ENCODE measurements at places on chromosomes 3 and 15. TPM values are rescaled to one million over a fixed set of nuclear protein-coding genes. Genes with fewer than 3 reads are reported as not detected.

DNA sequence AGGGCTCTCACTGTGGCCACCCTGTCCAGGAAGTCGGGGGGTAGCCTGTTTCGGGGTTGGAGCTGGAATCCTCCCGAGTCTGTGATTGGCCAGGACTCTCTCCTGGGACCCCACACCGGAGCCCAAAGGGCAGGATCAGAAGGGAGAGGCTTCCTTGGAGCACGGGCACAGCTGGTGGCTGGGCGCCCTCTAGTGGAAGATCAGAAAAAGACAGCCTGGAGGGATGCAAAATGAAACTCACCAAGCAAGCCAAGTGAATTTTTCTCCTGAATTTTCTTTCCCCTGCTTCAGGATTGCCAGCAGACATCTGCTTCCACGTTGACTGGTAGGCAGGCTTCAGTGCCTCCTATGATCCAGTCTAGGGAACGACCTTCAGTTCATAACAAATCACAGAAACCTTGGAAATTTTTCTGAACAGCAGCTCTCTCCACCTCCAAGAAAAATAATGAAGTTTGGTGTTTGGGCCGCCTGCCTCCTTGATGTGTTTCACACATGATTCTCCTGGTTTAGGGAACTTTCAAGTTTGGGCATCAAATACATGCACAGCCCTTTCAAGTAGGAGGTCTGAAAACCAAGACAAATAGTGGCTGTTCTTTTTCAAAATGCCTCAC lies 224.6 kb downstream of the VPS13C start:
- DNase-seq = peak; percentile 74

DNA sequence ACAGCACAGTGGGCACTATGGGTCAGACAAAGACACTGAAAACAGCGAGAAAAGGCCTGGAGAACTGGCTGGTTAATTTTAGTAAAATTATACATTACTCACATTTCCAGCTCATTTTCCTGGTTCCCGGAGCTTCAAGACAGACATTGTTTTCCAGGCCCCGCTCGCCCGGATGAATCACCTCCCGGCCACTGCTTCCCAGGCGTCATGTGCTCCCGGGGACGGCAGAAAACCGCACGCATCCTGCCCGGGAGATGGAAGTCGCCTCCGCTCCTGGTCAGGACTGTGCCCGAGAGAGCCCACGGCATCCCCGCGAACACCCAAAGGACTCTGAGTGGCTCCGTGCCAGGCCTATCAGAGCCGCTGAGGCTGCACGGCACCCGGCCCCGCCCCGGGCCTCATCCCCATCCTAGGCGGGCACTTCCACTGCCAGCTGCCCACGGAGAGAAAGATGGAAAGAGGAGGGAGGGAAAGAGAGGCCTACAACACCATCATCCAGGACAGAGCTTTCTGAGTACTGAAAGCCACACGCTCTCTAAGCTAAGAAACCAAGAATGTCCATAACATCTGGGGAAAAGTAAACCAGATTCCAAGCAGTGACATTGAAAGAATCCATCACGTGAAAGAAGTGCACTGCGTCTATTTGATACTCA lies 75.1 kb downstream of the VGLL4 start:
- no peak for DNase-seq

DNA sequence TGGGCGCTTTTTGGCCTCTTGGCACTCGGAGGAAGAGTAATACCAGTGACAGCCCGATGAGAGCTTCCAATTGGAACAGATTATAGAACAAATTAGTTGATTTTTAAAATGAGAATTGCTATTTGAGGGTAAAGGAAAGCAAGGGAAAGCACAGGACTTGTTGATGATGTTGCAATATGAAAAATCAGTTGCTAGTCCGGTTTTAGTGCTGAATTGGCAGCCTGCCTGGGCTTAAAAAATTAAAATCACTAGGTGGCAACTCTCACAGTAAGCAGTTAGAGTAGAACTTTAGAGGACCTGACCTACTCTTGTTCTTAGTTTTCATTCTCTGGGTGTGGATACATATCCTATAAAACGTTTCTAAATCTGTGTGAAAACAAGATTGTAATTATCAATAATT lies 2.1 kb upstream of the SCAANT1 start:
- DNase-seq = no peak

GRCh38 chr3:117246771-117247555 lies 537.4 kb downstream of the TUSC7 start:
- no peak for DNase-seq

GRCh38 chr3:127410678-127411077 lies 122.8 kb upstream of the PRR20G start:
- DNase-seq = no peak

- no peak for DNase-seq
Observed at GRCh38 chr15:83714939-83715628, 61.2 kb downstream of the ADAMTSL3 start.

GRCh38 chr3:100089812-100090668 lies 24.3 kb downstream of the FILIP1L start:
- peak; percentile 8 for DNase-seq

- DNase-seq = no peak
Observed at GRCh38 chr15:51224428-51224827, 114.0 kb downstream of the CYP19A1 start.

GRCh38 chr3:128727059-128727458 lies 1.1 kb downstream of the RAB7A start:
- DNase-seq = no peak

- DNase-seq = no peak
Observed at GRCh38 chr15:63839722-63840121, 6.0 kb upstream of the HERC1 start.

DNA sequence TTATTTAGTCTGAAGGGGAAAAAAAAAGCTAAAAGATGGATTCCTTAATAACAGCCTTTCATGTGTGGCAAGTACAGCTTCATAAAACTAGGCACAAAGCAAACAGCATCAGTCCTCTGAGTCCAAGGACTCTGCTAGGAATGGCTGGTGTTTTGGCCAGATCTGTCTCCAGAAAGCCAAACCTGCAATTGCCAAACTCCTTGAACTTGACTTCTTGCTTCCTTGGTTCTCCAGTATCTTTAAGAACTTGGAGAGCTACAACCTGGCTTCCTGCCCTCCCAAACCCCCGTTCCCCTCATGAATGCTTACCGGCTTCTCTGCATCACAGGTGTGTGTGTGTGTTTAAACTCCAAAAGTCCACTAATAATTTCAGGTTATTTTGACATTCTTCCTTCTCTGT lies 1.6 kb upstream of the PLOD2 start:
- DNase-seq = no peak

DNA sequence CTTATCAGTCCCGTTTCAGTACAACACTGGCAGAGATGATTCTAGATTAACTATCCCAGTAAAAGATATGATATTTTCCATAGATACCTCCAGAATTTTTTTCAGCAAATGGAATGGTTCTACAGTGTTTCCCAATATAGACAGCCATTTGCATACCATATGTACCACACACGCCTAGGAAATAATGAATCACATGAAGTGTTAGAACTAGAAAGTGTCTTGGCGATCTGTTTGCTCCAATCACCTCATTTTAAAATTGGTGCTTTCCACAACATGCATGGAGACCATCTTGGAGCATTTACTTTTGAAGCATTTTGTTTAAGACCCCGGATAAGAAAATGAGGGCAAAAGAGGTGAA lies 2.0 kb downstream of the C2CD4A start:
- no peak for DNase-seq

DNA sequence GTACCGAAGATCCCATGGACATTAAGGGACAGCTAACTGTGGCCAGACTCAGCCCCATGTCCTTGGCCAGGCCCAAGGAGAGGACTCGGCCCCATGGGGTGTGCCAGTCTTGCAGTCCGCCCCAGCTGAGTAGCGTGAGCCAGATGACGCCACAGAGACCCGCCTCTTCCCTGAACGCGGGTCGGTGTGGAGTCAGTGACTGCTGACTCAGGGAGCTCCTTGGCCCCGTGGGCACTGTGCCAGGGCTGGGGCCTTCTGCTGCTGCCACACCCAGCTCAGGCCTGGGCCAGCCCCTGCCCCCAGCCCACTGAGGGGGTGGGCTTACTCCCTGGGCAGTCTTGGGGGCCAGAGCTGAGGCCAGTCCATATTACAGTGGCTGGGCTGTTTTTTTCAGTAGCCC lies 52.8 kb downstream of the PLXNA1 start:
- DNase-seq = no peak

DNA sequence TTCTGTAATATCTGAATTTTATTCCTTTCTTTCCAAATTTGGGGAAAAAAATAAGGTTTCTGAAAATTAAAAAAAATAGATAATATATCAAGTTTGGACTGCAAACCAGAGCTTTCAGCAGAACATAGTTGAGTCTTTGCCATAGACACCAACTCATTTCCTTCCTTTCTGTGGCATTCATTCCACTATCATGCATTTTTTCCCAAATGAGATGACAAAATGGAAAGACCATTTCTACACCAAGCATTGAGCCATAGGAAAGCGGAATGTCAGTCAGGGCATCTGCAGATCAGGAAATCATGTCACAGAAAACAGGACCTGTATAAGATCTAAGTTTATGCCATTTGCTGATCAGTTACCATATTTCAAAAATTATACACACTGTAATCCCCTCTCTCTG lies 333.3 kb upstream of the THBS1 start:
- no peak for DNase-seq

DNA sequence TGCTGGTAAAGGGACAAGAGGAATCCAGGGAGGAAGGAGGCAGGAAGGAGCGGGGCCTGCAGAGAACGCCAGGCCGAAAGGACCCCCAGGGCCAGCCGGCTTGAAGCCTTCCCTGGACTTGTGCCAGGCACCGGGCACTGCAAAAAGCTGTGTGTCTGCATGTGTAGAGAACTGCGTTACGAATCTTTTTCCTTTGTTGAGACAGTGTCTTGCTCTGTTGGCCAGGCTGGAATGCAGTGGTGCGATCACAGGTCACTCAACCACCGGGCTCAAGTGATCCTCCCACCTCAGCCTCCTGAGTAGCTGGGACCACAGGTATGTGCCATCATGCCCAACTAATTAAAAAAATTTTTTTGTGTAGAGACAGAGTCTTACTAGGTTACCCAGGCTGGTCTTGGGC lies 17.0 kb upstream of the MUC4 start:
- no peak for DNase-seq

- DNase-seq = peak; percentile 7
Observed at GRCh38 chr3:188041193-188041592, 112.8 kb upstream of the LPP start.

- DNase-seq = no peak
Observed at GRCh38 chr3:175222356-175222755, 363.2 kb downstream of the NAALADL2 start.

DNA sequence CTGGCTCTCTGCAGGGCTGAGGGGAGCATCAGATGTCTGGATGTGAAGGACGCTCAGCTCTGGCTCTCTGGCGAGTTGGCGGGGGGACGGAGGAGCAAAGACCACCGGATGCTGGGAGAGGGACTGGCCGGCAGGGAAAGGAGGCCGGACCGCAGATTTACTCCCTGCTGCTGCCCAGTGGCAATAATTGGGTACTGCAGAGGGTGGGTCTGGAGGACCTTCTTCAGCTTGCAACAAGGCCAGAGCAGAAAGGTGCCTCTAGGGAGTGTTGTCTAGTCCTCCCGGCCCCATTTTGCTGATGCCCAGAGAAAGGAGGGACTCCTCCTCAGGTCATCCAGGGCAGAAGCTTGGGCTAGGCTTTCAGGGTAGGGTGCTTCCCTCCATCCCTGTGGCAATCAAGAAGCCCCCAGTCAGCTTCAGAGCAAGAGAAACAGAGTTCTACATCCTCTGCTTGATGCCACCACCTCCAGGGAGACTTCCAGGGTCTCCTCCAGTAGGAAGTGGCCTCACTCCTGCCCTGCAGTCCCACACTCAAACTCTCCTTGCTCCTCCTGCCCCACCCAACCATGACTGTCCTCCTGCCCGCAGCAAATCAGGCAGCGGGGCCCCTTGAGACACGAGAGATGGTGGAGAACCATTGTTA lies 20.3 kb upstream of the CSPG4 start:
- peak; percentile 49 for DNase-seq

GRCh38 chr3:57779666-57780065 lies 23.6 kb downstream of the SLMAP start:
- DNase-seq = no peak

- no peak for DNase-seq
Observed at GRCh38 chr3:173615661-173616060, 218.1 kb downstream of the NLGN1 start.

DNA sequence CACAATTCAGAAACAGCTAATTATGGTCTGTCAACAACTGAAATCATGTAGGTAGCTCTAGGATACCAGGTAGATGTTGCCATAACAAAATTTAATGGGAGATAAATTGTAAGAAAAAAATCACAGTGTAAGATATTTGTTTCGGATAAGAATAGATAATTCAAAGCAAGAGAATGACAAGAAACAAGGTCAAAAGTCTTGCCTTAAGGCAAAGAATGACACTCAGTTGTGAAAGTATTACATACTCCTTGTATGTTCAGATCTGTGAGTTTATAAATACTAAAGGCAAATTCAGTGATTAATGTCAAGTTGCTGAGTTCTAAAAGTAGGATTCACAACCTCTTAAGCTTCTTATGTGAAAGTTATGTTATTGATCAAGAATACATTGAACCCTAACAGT lies 772.2 kb upstream of the SGO1 start:
- DNase-seq = no peak

GRCh38 chr3:178856804-178857203 lies 214.8 kb downstream of the ZMAT3 start:
- DNase-seq = no peak

GRCh38 chr3:12286927-12287726 lies 1.7 kb upstream of the PPARG start:
- no peak for DNase-seq

- no peak for DNase-seq
Observed at GRCh38 chr3:189262746-189263145, 91.0 kb downstream of the TPRG1 start.

DNA sequence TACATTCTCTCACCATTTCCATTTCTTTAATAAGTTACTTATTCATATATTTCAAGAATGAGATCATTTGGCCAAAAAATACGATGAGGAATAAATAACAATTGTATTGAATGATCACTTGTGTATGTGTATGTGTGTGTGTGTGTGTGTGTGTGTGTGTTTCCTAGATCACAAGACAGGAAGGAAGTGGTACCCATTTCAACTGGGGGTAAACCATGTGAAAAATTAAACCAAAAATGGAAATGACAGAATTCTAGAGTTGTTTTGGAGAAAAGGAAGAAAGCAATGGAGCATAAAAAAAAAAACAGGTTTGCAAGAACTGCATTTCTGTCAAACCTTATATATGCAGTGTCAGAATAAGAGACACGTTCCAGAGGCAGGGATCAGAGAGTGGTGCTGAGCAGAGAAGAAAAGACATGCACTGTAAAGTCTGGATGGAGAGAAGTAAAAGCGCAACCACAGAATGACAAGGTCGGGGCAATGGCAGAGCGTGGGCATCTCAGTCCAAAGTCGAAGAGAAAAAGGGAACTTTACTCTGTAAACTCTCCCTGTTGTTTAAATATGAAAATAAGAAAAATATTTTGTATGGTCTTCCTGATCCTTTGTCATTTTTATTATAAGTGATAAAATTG lies 75.5 kb downstream of the PEX5L start:
- no peak for DNase-seq

GRCh38 chr3:127183931-127184869 lies 8.7 kb upstream of the PRR23E start:
- no peak for DNase-seq

GRCh38 chr15:96893159-96893906 lies 562.8 kb downstream of the NR2F2 start:
- no peak for DNase-seq

- no peak for DNase-seq
Observed at GRCh38 chr3:149784064-149784704, 8.2 kb downstream of the ANKUB1 start.

- DNase-seq = no peak
Observed at GRCh38 chr3:184717399-184717983, 5.6 kb upstream of the MAGEF1 start.

RAB5A gene
- total RNA-seq = 109 TPM

CFAP91 gene
- total RNA-seq = 0.14 TPM

LRRC3B gene
- total RNA-seq = not detected

RASL12 gene
- not detected for total RNA-seq

MESP1 gene
- 2.9 TPM for total RNA-seq

IQSEC1 gene
- total RNA-seq = 138 TPM

COL6A5 gene
- total RNA-seq = not detected

ARRDC4 gene
- total RNA-seq = 7.0 TPM
